ENCODE measurements at places on chromosomes 16 and 17.

- no peak for DNase-seq
Measured at GRCh38 chr16:84109598-84110335, 7.0 kb downstream of the MBTPS1 start.

DNA sequence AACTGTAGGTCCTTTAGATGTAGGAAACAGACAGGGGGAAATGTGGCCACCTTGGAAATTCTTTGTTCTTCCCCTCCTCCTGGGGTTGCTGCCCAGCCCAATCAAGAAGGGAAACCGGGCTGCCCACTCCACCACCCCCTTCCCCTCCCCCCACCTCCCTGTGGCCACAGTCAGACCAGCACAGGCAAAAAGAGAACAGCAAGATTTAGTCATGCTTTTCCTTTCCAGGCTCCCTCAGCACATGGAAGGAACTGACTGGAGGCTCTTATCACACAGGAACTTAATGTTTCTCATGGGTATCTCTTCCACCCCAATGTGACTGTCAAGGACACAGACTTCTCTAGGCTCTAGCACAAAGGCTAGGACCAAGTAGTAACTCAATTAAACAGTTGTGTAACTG, 3.0 kb upstream of the CCL1 start:
- DNase-seq = no peak

- no peak for DNase-seq
Measured at GRCh38 chr16:53809088-53809932, 105.4 kb downstream of the FTO start.

GRCh38 chr16:62019851-62020250, 16.4 kb downstream of the CDH8 start:
- no peak for DNase-seq

- DNase-seq = no peak
Measured at GRCh38 chr16:81720973-81721906, 57.9 kb upstream of the PLCG2 start.

Measured in activated CD8-positive, alpha-beta memory T cell treated with anti-CD3 and anti-CD28 coated beads for 1 hour (primary cell).